Regular cardiac myocyte (primary cell): ENCODE measurements at places on chromosomes 2 and 18. TPM values are rescaled to one million over a fixed set of nuclear protein-coding genes. Genes with fewer than 3 reads are reported as not detected.

NETO1 gene
- not detected in 2 replicates for total RNA-seq

NMUR1 gene
- under 0.01 TPM in 1 of 2 replicates, not detected in the other for total RNA-seq

ANKRD39 gene
- total RNA-seq = 3.4 and 14.2 TPM in 2 replicates

MRPL33 gene
- 67.4 and 89.5 TPM in 2 replicates for total RNA-seq

NAT8 gene
- not detected in 2 replicates for total RNA-seq

LOXHD1 gene
- total RNA-seq = not detected in 2 replicates

NEMP2 gene
- 6.7 and 9.3 TPM in 2 replicates for total RNA-seq

PLGLB1 gene
- total RNA-seq = not detected in 2 replicates

EGR4 gene
- not detected in 2 replicates for total RNA-seq

LIPG gene
- 24.5 and 48.9 TPM in 2 replicates for total RNA-seq

NEUROD1 gene
- total RNA-seq = not detected in 2 replicates

DYNAP gene
- total RNA-seq = not detected in 2 replicates

ACADL gene
- total RNA-seq = under 0.01 TPM in 1 of 2 replicates, not detected in the other

DSEL gene
- total RNA-seq = 55.0 and 60.0 TPM in 2 replicates

GALNT14 gene
- 0.85 and 1.7 TPM in 2 replicates for total RNA-seq

ARHGAP28 gene
- 0.77 and 5.4 TPM in 2 replicates for total RNA-seq

ZEB2 gene
- 45.4 and 57.2 TPM in 2 replicates for total RNA-seq

ARHGEF33 gene
- total RNA-seq = under 0.01 and 0.85 TPM in 2 replicates

GAL3ST2 gene
- total RNA-seq = 0.19 and 0.85 TPM in 2 replicates

REEP1 gene
- total RNA-seq = under 0.01 and 0.28 TPM in 2 replicates

ATOH8 gene
- 28.2 and 28.6 TPM in 2 replicates for total RNA-seq

PFN4 gene
- total RNA-seq = 0.28 and 0.38 TPM in 2 replicates

CDKL4 gene
- 1.7 and 11.8 TPM in 2 replicates for total RNA-seq

FOXI3 gene
- not detected in 2 replicates for total RNA-seq

RAB31 gene
- total RNA-seq = 41.4 and 55.6 TPM in 2 replicates

C2orf76 gene
- 5.6 and 8.6 TPM in 2 replicates for total RNA-seq

ZNF638 gene
- total RNA-seq = 81.9 and 154 TPM in 2 replicates

COL4A3 gene
- 0.58 and 11.0 TPM in 2 replicates for total RNA-seq

RAB12 gene
- total RNA-seq = 67.3 and 76.4 TPM in 2 replicates

ANKRD30B gene
- 0.96 and 4.5 TPM in 2 replicates for total RNA-seq

RALB gene
- 55.5 and 94.9 TPM in 2 replicates for total RNA-seq

NRP2 gene
- 9.2 and 24.8 TPM in 2 replicates for total RNA-seq

SKOR2 gene
- total RNA-seq = not detected in 2 replicates

GPR75 gene
- total RNA-seq = 0.28 and 1.2 TPM in 2 replicates

PIEZO2 gene
- 2.9 and 5.1 TPM in 2 replicates for total RNA-seq

ADAM23 gene
- total RNA-seq = 3.9 and 4.4 TPM in 2 replicates

GCKR gene
- 1.1 and 1.9 TPM in 2 replicates for total RNA-seq

MERTK gene
- total RNA-seq = 0.19 and 1.7 TPM in 2 replicates

AQP12A gene
- not detected in 2 replicates for total RNA-seq

DCDC2C gene
- not detected in 2 replicates for total RNA-seq

FEZ2 gene
- 84.3 and 85.9 TPM in 2 replicates for total RNA-seq

ABCG5 gene
- not detected in 2 replicates for total RNA-seq
